ENCODE measurements at places on chromosomes 7 and 10. TPM values are rescaled to one million over a fixed set of nuclear protein-coding genes. Genes with fewer than 3 reads are reported as not detected.
A peak's percentile ranks its signal among the peaks of the same experiment; 100 is the strongest.

DNA sequence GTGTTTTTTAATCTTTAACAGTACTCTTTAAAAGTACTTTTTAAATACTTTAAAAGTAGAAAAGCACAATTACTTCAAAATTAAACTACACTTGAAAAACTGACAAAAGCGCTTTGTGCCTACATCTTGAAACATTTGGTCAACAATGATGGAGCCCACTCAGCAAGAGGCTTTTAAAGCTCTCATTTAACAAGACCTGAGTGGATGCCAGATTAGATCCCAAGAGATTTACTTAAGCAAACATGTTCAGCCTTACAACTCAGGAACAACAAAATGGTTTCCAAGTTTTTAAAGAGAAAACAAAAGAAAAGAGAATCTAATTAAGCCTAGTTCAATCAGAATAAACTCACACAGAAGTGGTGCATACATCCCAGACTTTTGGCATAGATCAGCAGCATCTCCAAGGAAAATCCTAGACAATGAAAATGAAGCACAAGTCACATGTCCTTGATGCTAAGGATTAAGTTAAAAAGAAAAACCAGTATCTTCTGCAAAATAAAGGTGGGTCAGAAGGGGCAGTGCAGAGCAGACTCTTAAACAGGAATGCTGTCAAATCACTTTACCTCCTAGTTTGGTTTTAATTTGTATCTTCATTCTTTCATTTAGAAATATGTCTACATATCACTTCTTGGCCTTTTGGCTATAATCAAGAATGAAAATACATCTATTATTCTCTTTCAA lies 26.2 kb downstream of the HIBADH start:
- H3K27ac ChIP-seq: peak overlapping the region; percentile 71

DNA sequence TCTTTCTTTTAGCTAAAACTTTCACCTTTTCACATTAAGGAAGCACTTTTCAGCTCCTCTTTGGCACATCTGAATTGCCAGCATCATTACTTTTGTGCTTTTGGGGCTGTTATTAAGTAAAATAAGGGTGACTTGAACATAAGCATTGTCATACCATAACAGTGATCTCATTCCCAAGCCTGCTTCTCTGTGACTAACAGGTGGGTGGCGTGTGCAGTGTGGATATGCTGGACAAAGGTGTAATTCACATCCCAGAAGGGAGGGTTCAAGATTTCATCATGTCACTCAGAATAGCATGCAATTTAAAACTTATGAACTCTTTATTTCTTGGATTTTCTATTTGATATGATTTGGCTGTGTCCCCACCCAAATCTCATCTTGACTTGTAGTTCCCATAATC lies 517.4 kb upstream of the MKI67 start:
- no peak overlapping the region for H3K4me3 ChIP-seq
- H3K27me3 ChIP-seq: peaks cover 3% of the 10 kb centered on the region
- no peak overlapping the region for H3K27ac ChIP-seq
- DNase-seq: no peak
- no peaks in the 10 kb centered on the region for H3K4me1 ChIP-seq

DNA sequence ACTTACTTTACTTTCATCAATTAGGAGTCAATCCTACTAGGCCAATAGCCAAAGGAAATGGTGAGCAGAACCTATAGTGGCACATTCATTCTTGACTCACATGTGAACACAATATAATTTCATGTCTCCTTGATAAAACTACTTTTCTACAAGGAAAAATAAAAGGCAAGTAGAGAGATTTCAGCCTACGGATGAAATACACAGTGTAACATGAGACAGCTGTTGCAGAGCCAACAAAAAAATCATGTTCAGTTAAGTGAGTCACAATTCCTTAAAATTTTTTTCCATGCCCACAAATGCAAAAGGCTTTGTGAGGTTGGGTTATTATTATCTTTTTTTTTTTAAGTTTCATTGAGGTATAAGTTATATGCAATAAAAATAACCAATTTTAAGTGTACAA lies 54.8 kb downstream of the GPR141 start:
- no peak overlapping the region for H3K4me3 ChIP-seq
- peaks cover 2% of the 10 kb centered on the region for H3K4me1 ChIP-seq
- DNase-seq: no peak
- no peaks in the 10 kb centered on the region for H3K27me3 ChIP-seq

DNA sequence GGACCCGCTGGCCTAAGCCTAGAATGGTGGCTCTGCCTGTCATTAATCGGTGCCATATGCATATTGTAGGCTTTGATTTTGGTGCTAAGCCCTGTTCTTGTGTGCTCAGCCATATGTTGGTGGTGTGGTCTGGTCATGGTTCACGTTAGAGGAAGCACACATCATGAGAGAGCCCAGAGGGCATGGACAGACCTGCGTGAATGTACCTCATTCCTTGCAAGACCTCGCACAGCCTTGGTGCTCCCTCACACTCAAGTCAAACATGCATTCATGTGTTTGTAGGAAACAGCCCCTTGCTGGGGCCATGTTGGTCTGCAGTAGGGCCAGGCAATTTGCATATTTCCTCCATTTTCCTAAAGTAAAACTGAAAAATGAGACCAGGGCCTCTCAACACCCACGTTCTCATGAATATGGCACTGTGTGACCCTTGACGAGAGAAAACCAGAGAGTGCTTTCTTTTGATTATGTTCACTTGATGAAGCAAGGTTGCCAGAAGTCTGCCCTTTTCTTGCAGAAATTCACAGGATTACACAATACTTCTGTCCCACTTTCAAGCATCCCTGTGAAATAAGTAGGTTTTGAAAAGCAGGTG lies 268.7 kb downstream of the CELF2 start:
- DNase-seq: no peak
- H3K4me3 ChIP-seq: no peak overlapping the region
- no peaks in the 10 kb centered on the region for H3K4me1 ChIP-seq
- no peak overlapping the region for H3K27ac ChIP-seq

- H3K27ac ChIP-seq: no peak overlapping the region
- peaks cover 4% of the 10 kb centered on the region for H3K36me3 ChIP-seq
- no peak for DNase-seq
- peaks cover 20% of the 10 kb centered on the region for H3K4me1 ChIP-seq
- no peak overlapping the region for H3K4me3 ChIP-seq
Observed at GRCh38 chr10:70227548-70228320, 5.5 kb downstream of the PPA1 start.

DNA sequence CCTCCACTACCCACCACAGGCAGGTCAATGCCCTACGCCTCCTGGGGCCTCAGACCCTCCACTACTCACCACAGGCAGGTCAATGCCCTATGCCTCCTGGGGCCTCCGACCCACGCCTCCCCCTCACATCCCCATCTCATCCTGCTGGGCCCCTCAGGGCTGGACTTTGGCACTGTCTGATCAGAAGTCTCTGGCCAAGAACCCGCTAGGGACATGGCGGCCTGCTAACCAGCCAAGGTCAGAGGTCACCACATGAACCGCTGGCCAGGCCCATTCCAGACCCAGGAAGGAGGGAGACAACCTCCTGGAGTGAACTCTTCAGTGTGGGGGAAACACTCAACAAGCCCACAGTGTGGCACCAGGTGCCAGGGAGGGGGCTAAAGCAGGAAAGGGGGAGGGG lies 55.8 kb downstream of the STK32C start:
- H3K4me1 ChIP-seq: no peaks in the 10 kb centered on the region
- no peak for DNase-seq
- H3K27me3 ChIP-seq: peaks cover 13% of the 10 kb centered on the region
- no peak overlapping the region for H3K4me3 ChIP-seq

DNA sequence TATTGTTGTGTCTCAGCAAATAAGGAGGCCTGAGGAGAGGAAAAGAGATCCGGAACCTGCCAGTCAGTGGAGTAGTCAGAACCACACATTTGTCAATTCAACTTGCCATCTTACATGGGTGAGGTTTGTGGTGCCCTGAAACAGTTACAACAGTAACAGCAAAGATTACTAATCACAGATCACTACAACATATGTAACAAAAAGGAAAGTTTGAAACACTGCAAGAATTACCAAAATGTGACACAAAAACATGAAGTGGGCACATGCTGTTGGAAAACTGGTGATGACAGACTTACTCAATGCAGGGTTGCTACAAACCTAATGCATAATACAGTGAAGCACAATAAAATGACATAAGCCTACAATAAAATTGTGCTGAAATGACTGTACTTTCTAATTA lies 89.4 kb downstream of the LRRN3 start:
- no peak for DNase-seq
- no peaks in the 10 kb centered on the region for H3K27me3 ChIP-seq
- H3K27ac ChIP-seq: no peak overlapping the region
- H3K4me3 ChIP-seq: no peak overlapping the region
- H3K4me1 ChIP-seq: no peaks in the 10 kb centered on the region

DNA sequence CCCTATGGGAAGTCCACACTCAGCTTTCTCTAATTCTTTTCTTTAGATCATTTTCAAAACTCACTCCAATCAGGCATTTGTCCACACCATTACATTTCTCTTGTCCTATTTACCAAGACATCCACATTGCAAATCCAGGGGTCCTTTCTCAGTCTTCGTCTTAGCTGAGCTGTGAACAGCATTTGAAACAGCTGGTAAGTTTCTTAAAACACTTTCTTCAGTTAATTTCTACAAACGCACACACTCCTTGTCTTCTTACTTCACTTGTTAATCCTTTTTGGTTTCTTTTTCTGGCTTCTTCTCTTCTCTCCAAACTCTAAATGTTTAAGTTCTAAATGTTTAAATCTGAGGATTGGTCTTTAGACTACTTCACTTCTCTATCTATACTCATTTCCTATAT lies 769.3 kb downstream of the PHTF2 start:
- no peaks in the 10 kb centered on the region for H3K27me3 ChIP-seq
- H3K4me3 ChIP-seq: no peak overlapping the region

The MACC1 gene
- total RNA-seq: 16.1 TPM

The SORCS1 gene
- total RNA-seq: 13.6 TPM

The SP8 gene
- 1.1 TPM for total RNA-seq

The DGKB gene
- total RNA-seq: 0.74 TPM

The CALHM1 gene
- total RNA-seq: not detected
